ENCODE measurements at places on chromosomes 16 and 17. TPM values are rescaled to one million over a fixed set of nuclear protein-coding genes. Genes with fewer than 3 reads are reported as not detected.

DNA sequence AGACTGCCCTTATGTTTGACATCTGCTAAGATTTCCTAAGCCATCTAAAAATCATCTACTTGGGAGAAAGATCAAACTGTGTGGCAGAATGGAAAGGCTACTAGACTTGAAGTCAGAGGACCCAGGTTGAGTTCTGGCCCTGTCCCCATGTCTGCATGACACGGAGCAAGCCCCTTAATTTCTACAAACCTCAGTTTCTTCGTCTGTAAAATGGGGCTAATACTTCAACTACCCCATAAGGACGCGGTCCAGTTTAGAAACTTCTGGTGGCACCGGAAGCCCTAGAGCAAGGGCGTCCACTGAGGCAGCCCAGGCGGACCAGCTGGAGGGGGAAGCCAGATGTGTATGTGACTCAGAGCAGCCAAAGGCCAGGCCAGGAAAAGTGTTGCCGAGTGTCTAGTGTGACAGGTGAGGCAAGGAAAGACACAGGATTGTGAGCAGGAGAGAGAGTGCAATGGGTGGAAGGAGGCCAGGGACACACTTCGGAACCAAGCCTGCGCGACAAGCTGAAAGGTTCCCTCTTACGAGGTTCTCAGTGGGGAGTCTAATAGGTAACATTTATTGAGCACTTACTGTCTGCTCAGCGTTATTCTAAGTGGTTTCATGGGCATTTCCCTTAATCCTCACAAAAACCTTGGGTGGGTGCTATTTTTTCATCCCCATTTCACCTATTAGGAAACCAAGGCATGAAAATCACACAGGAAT is 17.8 kb upstream of the PITPNM3 start:
- no peaks in the 10 kb centered on the region for H3K27me3 ChIP-seq
- no peak for DNase-seq
- peaks cover 16% of the 10 kb centered on the region for H3K4me1 ChIP-seq
- H3K4me3 ChIP-seq: no peak overlapping the region
- no peak overlapping the region for H3K27ac ChIP-seq

DNA sequence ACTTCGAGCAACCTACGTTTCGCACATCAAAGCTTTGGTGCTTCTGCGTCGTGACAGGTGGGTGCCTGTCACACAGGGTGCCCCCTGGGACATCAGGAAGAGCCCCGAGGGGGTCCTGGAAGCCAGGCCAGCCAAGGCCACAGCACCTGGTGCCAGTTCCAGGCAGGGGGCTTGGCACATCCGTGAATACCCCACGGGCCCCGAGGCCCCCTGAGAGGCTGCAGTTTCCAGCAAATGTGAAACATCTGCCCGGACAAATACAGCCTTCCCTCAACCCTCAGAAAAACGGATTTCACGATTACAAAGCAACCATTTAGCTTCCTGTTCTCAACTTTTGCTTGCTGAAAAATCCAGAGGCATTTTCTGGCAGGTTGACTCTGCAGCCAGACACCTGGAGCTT is 109.3 kb upstream of the METRNL start:
- DNase-seq: no peak
- H3K4me3 ChIP-seq: no peak overlapping the region
- H3K27ac ChIP-seq: no peak overlapping the region
- H3K27me3 ChIP-seq: no peaks in the 10 kb centered on the region
- no peaks in the 10 kb centered on the region for H3K4me1 ChIP-seq

Gene KCNJ18
- total RNA-seq: 15.2 TPM

Gene ZNF423
- total RNA-seq: 1.9 TPM
